ENCODE measurements at places on chromosomes 12 and 14. TPM values are rescaled to one million over a fixed set of nuclear protein-coding genes. Genes with fewer than 3 reads are reported as not detected.

SMCO2 gene
- total RNA-seq = not detected

- no peak for DNase-seq
Observed at GRCh38 chr14:53226553-53226952, 73.4 kb upstream of the DDHD1 start.

DNA sequence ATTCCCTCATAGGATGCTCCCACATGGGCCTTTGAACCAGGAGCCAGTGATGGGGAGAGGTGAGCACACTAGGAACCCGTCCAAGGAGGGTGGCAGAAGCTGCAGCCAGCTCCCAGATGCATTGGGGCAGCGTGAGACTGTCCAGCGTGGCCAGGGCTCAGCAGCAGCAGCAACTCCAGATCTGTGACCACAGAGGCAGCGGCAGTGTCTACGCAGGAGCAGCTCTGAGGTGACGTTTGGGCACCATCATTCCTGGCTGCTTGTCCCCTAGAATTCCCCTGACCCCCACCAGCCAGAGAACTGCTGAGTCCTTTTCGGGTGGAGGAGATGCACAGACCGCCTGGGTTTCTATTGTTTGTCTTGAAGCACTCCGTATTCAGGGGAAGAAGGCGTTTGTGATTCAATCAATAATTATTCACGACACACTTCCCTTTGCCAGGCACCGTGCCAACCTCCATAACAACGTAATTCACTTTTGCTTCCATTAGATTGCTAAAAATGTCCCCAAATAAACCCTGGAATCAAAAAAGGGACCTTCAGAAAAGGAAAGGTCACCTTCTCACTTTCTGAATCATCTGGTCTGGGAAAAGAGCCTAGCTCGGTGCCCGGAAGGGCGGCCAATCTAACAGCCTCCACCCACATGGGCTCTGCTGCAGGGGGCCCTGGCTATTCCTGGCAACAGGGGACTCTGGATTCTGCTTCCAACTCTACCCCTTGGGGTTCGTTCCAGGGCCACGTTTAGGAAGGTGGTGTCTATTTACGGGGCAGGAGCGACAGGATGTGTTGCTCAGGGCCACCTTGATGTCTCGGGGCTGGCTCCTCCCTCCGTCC is 11.4 kb upstream of the BDKRB2 start:
- no peak for DNase-seq

DNA sequence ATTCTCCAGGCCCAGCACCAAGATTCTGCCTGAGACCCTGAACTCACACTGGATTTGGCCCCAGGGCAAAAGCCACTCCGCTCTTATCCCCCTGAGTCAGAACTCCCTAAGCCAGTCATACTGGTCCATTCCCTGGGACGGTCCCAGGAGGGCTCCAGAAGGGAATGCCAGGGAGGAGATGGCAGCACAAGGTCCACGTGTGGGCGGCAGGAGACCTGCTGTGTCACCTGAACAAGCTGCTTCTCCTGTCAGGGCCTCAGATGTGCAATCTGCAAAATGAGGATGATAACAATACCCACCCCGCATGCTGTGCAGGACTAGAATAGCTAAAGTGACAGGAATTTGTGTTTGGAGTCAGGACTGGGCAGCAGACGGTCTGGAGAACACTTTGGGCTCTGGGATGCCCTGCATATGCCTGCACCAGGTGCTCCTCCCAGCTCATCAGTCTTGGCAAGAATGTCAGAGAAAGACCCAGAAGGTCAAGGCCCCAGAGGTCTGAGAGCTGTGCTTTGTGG is 40.3 kb downstream of the CMKLR1 start:
- DNase-seq = no peak

GRCh38 chr12:112031472-112031871 is 18.2 kb downstream of the ERP29 start:
- DNase-seq = no peak

DNA sequence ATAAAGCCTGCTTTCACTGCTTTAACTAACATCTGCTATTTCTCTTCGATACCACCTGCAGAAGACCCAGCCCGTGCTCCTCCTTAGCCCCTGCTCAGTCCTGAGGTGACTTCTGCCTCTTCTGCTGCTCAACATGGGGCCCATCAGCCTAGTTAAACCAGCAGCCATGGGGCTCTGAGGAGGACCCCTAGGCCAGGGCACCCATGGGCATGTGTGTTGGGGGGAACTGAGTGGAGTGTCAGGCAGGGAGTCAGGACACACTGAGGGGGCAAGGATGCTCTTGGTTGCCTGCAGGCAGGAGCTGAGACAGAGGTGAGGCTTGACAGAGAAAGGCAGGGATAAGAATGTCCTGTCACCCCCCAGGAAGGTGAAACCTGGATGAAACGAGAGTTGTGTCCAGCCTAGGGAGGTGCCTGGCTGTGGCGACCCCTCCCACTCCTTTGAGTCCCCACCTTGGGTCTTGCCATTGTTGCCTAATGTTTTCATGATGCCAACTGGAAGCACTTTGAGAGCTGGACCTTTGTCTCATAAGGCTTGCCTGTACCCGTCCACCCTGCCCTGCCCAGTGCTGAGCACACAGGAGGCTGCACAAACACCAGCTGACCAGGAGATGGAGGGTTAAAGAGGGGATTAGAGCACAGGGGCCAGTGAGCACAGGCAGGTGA is 12.5 kb upstream of the RABGGTA start:
- DNase-seq = no peak

DNA sequence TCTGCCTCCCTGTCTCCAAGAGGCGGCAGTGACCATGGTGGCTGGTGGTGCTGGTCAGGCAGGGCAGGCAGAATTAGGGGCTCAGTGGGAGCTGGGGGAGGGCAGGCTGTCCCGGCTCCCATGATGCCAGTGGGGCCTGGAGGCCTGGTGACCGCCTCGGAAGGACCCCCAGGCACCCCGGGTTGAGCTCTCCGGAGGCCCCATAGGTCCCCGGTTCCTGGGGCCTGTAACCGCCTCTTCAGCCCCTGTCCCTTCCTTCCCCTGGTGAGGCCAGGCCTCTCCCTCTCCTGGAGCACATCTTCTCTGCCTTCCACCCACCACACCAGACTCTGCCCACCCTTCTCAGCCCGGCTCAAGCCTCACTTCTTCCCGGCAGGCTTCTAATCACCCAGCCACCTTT is 117.7 kb upstream of the GSC start:
- no peak for DNase-seq

FGD6 gene
- 18.2 TPM for total RNA-seq

DNA sequence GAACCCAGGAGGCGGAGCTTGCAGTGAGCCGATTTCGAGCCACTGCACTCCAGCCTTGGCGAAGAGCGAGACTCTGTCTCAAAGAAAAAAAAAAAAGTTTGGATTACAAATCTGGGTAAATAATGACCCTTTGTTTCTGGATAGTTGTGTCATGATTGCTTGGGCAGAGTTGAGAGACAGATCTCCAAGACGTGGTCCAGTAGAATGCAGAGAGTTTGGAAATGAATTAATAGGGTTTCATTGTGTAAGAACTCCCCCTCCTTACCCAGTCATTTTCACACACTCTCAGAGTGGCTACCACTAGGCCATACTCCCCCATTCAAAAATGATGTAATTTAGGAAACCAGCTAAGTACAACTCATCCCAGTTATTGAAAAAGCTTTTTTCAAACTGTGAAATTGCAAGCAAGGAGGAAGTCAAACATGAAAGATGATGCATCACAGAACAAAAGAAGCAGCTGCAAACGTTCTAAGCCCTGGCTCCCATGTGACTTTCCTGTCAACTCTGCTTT is 1331.9 kb downstream of the AACS start:
- no peak for DNase-seq

DNA sequence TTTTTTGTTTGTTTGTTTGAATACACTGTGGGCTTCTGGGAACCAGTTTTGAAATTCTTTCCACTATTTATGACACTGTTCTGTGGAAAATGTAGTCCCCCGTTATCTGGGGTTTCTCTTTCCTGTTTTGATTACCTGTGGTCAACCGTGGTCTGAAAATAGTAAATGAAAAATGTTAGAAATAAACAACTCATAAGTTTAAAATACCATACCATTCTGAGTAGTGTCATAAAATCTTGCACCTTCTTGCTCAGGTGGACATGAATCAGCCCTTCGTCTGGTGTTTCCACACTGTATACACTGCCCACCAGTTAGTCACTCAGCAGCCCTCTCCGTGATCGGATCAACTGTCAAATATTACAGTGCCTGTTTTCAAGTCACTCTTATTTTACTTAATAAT is 5.1 kb upstream of the PAPOLA start:
- no peak for DNase-seq

C12orf54 gene
- total RNA-seq = 0.38 TPM

KRT80 gene
- 3.0 TPM for total RNA-seq

GRCh38 chr12:54700849-54701248 is 52.7 kb upstream of the DCD start:
- no peak for DNase-seq

HOXC6 gene
- 17.4 TPM for total RNA-seq

SUPT16H gene
- total RNA-seq = 107 TPM

DNA sequence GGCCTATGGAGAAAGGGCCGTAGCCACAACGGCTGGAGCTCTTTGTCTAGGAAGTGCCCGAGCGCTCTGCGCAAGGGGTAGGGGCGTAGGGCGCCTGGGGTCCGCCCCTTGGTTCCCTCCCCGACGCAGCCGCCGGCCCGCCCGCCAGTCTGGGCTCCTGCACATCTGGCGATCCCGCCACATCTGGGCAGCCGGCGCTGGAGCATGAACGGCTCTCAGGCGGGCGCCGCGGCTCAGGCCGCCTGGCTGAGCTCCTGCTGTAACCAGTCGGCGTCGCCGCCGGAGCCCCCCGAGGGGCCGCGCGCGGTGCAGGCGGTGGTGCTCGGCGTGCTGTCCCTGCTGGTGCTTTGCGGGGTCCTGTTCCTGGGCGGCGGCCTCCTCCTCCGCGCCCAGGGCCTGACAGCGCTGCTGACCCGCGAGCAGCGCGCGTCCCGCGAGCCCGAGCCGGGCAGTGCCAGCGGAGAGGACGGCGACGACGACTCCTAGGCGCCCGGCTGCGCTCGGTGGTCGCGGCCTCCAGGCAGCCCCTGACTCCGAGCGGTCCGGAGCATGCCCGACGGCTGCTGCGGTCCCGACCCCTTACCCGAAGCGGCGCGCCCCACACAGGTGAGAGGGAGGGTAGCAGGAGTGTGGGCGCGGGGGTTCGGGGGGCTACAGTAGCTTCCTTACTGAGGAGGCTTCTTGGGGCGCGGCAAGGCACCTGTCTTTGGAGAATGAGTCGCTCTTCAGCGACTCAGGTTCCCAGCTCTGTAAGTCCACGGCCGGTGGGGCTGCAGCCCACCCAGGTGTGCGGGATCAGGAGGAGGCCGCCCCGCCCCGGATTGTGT is at the start of gene SMIM41:
Gene SMIM41 (plus strand): TSS at position 129 of the 827 bp plus-strand sequence. CDS start 76 bp downstream, at position 205.
- DNase-seq = no peak

DNA sequence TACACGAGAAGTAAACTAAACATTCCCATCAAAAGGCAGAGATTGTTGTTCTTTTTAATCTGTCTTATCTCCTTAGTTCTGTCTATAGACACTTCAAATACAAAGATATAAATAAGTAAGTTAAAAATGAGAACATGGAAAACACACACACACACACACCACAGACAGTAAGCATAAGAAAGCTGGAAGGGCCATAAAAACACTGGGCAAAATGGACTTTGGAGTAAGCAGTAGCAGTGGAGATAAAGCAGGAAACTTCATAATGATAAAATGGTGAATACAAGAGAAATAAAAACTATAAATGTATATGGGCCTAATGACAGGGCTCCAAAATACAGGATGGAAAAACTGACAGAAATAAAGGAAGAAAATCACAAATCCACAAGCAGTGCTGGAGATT is 32.6 kb downstream of the KICS2 start:
- no peak for DNase-seq

GRCh38 chr12:111435661-111436201 is 30.0 kb downstream of the SH2B3 start:
- no peak for DNase-seq

SIX6 gene
- not detected for total RNA-seq

DNA sequence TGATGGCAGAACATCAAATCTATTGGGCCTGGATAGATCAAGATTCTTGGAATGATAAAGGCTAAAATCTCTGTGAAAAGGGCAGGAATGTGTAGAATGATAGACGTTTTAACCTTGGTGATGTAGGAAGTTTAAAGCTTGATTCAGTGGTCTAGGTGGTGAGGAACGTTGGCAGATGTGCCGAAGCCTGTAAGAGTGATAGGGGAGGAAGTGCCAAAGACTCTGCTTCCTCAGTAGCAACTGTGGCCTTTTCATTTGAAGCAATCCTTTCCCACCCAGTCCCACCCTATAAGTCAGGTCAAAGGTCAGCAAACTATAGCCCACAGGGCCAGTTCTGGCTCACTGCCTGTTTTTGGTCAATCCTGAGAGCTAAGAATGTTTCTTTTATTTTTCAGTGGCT is 62.2 kb downstream of the MBIP start:
- no peak for DNase-seq

SAMD4A gene
- total RNA-seq = 30.0 TPM

DNA sequence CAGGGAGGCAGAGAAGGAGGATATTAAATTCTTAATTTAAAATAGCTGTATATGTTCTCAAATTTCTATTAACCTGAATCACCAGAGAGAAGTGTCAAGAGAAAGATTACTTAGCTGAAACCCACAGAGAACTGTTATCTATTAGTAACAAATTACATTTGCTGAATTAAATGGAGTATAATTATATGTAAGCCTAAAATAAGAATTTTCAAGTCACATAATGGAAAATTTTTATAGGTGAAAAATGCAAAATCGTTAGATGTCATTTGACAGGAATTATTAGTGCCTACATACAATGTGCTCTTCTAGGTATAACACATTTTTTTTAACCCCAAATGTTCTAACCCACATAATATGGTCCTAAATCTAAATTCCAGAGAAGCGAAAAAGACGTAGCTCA is 4.1 kb upstream of the ATP2B1 start:
- DNase-seq = no peak

DNA sequence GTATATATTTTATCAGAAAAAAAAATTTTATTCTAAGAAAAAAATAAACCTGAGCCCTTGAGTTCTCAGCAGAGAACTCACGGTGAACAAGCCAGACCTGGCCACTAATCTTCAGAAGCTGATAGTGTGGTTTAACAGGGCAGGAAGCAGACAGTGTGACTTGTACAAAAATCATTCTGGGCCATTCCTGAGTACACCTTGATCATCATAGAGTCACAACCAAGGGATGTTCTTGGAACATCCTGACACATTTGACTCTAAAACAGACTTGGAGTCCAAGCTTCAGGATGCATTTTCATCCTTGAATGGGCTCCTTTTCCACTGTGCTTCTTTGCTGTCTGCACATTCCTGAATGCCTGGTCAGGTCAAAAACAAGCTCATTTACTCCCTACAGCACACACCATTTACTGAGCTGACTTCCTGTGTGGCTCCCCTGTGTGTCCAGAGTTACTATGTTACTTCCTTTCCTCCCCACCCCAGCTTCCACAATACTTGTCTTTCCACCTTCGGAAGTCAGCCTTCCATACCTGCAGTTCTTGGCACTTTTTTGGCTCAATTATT is 112.0 kb downstream of the ANO6 start:
- no peak for DNase-seq

GRCh38 chr14:34347683-34348082 is 114.4 kb downstream of the SPTSSA start:
- no peak for DNase-seq
